ENCODE measurements at places on chromosomes 16 and 17. TPM values are rescaled to one million over a fixed set of nuclear protein-coding genes. Genes with fewer than 3 reads are reported as not detected.

The CACNB1 gene
- 15.5 TPM for total RNA-seq

The SHPK gene
- total RNA-seq: 3.4 TPM

The SMPD3 gene
- total RNA-seq: 1.1 TPM

The ZSCAN10 gene
- 0.56 TPM for total RNA-seq

The CHP2 gene
- not detected for total RNA-seq

The CACNA1G gene
- total RNA-seq: not detected

The ADAT1 gene
- total RNA-seq: 46.7 TPM

The KCTD11 gene
- total RNA-seq: 1.6 TPM

The ZG16B gene
- not detected for total RNA-seq

The CHST5 gene
- not detected for total RNA-seq

The CES5A gene
- not detected for total RNA-seq

The KCNJ12 gene
- not detected for total RNA-seq

The TPSD1 gene
- total RNA-seq: not detected

The SOX15 gene
- not detected for total RNA-seq

The CD300A gene
- 2.6 TPM for total RNA-seq

The ODAD4 gene
- 2.7 TPM for total RNA-seq

The EVPL gene
- total RNA-seq: 0.14 TPM

All from CD4-positive, alpha-beta T cell (primary cell).